T-helper 9 cell (primary cell): ENCODE measurements at places on chromosomes 7 and 10.

GRCh38 chr10:19828278-19829049 lies 12.2 kb downstream of the PLXDC2 start:
- no peak for DNase-seq

DNA sequence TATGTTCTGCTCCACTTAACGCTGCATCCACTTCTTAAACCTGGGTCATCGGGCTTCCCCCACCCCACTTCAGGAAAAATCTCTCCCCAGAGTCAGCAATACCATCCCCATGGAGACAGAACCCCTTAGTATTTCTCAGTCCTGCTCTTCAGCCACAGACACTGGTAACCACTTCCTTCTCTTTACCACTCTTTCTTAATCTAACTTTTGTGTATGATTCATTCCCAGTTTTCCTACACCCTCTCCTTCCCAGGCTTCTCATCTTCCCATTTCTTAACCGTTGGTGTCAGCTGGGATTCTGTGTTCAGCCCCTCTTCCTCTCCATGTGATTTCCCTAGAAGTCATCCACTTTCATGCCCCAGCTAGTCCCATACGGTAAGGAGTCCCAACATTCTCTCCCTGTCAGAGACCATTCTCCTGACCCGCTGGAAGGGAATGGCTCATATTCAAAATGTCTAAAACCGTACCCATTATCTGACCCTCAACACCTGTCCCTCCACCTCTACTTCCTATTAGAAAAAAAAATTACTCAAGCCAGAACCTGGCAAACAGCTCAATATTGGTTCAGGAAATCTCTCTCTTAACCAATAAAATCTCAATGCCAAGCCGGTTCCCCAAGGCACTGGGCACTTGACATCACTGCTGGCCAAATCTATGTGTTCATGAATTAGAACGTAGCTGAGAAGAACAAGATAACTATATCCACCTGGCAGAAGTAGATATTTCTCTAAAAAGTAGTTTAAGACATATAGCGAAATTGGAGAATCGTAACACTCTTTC lies 89.4 kb downstream of the DGKI start:
- DNase-seq = no peak

DNA sequence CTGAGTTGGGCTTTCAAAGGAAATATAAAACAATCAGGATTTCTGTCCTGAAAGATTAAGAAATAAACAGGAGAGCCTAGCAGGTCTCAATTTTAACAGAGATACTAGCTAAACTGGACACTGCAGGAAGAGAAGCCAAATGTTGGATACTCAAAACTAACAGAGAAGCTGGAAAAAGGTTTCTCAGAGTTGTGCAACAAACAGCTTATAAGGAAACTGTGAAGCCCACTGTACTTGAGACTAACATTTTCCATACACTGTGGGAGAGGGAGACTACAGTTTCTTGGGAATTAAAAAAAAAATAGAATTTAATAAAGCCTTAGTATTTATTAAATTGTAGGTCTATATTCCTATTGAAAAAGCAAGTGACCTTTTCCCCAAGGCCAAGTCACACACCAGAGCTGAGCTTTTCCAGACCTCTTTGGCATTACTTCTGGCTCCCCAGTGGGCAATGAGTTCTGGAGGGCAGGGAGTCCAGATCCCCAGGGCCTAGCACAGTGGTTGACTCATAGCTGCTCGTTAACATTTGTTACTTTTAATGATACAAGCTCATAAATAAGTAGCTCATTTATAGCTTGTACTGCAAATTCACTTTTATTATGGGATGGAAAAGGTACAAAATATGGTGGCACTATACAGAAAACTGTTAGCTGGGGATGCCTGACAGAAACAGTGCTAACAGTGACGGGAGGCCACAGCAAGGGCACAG lies 68.3 kb downstream of the MINDY3 start:
- no peak for DNase-seq

- no peak for DNase-seq
Measured at GRCh38 chr7:8217200-8218068, 44.5 kb downstream of the ICA1 start.

- no peak for DNase-seq
Measured at GRCh38 chr7:105911961-105912575, 35.7 kb upstream of the ATXN7L1 start.

- DNase-seq = no peak
Measured at GRCh38 chr10:16562891-16563290, 41.2 kb upstream of the C1QL3 start.

- no peak for DNase-seq
Measured at GRCh38 chr10:30858499-30858898, 173.2 kb downstream of the ZNF438 start.

DNA sequence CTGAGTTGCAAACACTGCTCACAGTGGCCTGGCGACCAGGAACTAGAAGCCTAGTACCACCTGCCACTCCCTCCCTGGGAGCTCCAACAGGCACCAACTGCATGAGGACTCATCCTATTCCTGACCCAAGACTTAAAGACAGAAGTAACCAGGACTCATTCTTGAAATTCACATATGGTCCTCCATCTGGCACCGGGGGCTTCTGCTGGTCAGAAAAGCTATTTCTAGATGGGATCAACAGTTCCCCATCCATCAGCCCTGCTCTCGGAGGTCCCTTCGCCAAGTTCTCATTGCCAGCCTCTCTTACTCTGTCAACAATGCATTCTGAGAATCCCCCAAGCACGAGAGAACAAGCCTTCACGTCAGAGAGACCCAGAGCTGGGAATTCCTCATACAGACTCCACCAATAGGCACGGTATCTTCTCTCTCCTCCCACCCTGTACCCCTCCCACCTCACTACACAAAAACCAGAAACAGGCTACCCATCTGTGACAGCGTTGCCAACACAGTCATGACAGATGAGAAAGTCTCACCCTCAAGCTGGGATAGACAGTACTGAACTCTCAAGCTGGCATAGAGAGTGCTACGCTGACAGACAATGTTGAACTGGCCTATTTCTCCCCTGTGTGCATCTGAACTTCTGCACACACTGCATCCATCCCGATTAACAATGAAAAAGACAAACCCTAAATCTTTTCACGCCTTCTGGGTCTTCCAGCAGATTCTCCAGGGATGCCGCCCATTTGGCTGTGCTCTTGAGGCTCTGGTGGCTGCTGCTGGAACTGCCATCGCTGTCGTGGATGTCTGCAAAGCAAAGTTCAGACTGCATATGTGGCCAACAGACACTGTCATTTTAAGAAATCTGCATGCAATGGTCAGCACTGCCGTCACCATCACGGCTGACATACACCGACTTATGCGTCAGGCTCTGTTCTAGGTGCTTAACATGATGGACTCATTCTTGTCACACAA lies 15.6 kb downstream of the RGS10 start:
- no peak for DNase-seq

GRCh38 chr7:69403169-69403568 lies 195.1 kb upstream of the AUTS2 start:
- no peak for DNase-seq
